ENCODE measurements at places on chromosomes 3 and 15. TPM values are rescaled to one million over a fixed set of nuclear protein-coding genes. Genes with fewer than 3 reads are reported as not detected.

CHL1 gene
- not detected for total RNA-seq

OR5K2 gene
- not detected for total RNA-seq

CPNE9 gene
- not detected for total RNA-seq

PPP2R3A gene
- 2.7 TPM for total RNA-seq

TMCO5A gene
- total RNA-seq, result not detected

CHP1 gene
- 47.5 TPM for total RNA-seq

TLR9 gene
- not detected for total RNA-seq

TRAIP gene
- 12.6 TPM for total RNA-seq

P2RY12 gene
- total RNA-seq, result not detected

All from A549 treated with CpdA at 1 μM for 4 hours (cell line).